Sigmoid colon (tissue), 7 donors: ENCODE measurements at places on chromosomes 7 and 10.

DNA sequence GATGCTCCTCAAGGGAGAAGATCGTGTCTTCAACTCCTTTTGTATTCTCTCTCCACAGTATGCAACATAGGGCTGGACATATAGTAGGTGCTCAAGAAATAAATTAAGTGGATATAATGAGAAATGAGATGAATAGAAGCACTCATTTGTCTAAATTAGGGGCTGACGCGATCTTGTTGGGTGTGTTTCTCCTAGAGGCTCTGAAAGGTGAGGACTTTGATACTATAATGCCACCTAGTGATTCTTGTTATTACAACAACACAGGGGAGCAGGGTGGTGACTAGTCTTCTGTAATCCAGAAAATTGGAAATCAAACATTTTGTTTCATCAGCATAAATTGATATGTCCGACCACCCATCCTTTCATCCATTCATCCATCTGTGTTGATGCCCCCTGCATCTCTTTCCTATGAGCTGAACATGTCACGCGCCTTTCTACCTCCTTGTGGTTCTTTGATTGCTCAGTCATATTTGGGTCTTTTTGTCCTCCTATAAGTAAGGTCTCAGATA is 3.5 kb upstream of the CFAP58 start:
- DNase-seq = no peak

GRCh38 chr7:32043688-32044087 is 26.5 kb downstream of the PDE1C start:
- DNase-seq = no peak

DNA sequence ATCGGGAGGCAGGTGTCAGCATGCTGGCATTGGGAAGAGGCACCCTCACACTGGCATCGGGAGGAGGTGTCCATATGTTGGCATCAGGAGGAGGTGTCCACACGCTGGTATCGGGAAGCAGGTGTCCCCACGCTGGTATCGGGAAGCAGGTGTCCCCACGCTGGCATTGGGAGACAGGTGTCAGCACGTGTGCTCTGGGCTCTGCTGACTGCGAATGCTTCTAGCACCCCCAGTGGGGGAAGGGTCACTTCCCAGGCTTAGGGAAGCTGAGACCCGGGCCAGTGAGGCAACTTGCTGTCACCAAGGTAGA is 92.5 kb upstream of the IKZF1 start:
- DNase-seq = no peak

DNA sequence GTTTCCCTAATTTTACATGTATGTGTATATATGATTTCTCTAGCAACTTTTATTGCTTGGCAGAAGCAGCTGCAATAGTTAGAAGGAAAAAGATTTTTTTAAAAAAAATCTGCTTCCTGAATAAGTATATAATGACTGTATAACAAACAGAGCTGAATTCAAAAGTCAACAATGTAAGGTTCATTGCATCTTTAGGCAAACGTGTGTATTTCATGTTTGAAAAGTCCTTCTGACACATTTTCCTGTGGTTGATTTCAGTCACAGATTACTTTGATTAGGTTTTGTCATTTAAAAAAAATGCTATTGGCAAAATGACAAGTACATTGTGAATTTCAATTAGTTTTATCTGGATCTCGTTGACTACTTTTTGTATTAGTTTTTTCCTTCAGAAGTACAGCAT is 231.0 kb downstream of the CSTF2T start:
- DNase-seq = no peak

- DNase-seq = no peak
Measured at GRCh38 chr7:36045830-36046341, 107.2 kb upstream of the EEPD1 start.

- no peak for DNase-seq
Measured at GRCh38 chr7:129257168-129257567, 32.3 kb downstream of the AHCYL2 start.

- no peak for DNase-seq
Measured at GRCh38 chr10:51035344-51035743, 38.9 kb upstream of the PRKG1 start.

GRCh38 chr10:82319074-82319473 is 444.1 kb downstream of the NRG3 start:
- no peak for DNase-seq

DNA sequence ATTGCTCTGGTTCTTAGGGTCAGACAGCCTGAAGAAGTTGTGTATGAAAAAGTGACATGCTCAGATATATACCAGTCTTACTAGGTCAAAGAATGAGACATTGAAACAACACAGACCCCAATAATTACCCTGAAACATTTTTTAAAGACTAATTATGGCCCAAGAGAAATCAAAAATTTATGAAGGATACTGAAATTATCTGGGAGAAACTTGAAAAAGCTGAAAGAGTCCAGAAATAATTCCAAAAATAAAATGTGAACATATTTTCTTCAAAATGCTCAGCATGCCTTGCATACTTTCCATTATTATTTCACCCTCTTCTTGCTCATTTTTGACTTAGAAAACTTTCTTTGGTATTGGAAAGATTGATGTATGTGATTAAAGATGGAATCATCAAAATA is 198.9 kb upstream of the CCDC6 start:
- no peak for DNase-seq

DNA sequence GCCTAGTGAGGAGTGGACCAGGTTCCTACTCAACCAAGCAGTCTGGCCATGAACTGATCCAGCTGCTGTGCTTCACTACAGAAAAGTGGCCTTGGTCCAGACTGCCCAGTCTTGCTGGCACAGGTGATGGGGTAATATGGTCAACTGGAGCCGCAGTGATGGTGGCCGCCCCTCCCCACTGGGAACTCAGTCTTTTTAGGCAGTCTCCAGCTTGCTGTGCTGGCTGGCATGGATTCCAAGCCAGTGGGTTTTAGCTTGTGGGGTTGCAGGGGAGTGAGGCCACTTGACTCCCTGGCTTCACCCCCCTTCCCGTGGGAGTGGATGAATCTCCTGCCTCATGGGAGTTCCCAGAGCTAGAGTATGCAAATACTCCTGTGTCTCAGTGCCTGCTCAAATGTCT is 52.7 kb upstream of the CDK6 start:
- DNase-seq = no peak

GRCh38 chr7:101848208-101848951 is 31.0 kb downstream of the CUX1 start:
- DNase-seq = peak; percentile 37

DNA sequence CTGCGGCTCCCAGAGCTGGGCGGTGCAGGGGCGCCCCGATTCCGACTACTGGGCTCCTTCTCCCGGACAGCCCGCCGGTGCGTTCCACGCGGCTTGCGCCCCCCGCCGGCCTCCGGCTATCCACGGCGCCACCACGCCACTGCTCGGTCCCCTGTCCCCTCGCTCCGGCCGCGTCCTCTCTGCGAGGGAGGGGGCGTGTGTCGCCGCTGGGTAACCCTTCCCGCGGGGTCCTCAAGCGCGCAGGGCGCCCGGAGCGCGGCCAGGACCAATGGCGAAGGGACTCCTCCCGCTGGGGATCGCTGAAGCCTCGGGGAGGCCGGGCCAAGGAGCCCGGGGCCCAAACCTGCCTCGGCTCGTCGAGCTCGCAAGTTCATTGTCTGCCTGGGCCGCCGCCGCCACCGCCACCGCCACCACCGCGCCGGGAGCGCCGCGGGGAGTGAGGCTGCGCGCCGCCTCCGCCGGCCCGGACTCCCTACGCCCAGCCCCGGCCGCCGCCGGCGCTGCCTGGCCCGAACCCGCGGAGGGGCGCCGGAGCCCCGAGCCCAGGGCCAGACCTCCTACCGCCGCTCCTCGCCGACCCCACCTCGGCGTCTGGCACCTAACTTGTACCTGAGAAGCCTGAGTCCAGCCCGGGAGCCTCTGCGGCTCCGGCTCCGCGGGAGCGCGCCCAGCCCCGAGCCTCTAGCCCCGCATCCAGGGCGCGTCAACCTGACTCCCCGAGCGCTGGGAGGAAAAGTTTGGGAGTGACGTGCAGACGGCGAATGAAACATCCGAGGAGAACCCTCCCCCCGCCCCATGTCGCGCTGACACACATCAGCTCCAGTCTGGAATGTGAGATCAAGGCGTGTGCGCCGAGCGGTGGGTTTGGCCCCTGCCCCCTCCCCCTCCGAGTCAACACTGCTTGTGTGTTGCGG is at the start of gene CHST15:
Gene CHST15, minus strand, starts transcription at position 739 of the 914 bp plus-strand sequence. CDS start 47,386 bp downstream, outside the sequence.
- DNase-seq = peak; percentile 89

GRCh38 chr7:68676813-68677535 is 921.3 kb upstream of the AUTS2 start:
- no peak for DNase-seq

GRCh38 chr7:7183838-7184463 is 1.6 kb downstream of the C1GALT1 start:
- DNase-seq = no peak
